ENCODE measurements at places on chromosomes 13 and 19.
A peak's percentile ranks its signal among the peaks of the same experiment; 100 is the strongest.

- DNase-seq: no peak
Observed at GRCh38 chr13:36915896-36916640, 4.0 kb downstream of the SMAD9 start.

DNA sequence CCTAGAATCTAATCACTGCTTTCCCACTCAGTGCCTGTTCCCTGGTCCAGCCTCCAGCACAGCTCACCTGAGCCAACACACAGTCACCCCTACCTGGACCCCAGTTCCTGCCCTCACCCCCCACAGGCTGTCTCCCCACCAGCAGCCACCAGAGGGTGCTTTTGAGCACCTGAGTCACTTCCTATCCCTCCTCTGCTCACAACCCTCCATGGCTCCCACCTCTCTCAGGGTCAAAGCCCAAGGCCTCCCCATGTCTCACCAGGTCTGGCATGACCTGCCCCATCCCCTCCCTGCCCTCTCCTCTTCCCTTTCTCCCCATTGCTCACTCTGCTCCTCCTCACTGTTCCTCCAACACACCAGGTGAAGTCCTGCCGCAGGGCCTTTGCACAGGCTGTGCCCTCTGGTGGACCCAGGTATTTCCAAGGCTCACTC lies 7.1 kb upstream of the DPP9 start:
- no peak for DNase-seq

DNA sequence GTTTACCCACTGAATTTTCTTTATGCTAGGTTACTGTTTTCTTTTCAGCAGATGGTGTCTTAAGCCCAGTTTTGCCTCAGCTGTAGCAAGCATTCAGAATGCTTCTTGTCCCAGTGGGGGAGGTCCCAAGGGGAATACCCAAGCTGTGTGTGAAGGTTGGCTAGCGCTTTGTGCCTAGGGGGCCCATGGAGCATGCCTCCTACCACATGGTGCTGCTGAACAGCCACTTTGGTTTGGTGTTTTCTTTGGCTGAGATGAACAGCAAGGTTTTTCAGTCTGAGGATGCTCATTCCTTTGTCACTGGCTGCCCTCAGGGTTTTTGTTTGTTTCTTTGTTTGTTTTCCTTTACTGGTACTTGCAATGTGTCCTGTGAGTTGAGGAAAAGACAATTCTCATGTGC lies 99.0 kb downstream of the PCDH20 start:
- DNase-seq: no peak

DNA sequence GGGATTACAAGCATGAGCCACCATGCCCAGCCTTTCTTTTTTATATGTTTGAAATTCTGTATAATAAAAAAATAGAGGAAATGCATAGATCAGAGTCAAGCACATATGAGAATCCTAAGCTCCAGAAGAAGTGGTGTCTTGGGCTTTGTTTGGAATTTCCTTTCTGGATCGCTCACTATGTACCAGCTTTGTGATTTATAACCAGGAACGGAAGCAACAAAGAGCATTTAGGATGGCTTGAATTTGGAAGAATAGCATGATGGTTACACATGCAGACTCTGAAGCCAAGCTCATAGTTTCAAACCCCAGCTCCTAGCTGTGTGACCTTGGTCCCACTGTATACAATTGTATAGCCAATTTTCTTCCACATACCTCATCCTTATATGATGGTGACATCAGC lies 28.0 kb upstream of the SLC15A1 start:
- DNase-seq: no peak

DNA sequence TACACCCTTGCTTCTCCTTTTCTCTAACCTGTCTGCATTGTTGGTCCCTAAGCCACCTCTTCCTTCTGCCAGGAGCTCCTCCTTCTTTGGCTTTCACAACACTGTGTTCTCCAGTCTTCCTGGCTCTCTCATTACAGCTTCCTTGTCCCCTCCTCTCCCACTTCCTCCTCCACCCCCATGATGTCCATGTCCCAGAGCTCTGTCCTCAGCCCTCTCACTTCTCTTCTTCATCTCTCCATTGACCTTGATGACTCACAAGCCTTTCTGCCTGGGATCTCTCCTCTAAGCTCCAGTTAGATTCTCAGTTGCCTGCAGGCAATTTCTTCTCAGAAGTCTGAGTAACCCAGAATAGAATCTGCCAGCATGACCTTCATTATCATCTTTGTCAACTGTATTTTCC lies 100.3 kb upstream of the WASF3 start:
- no peak for DNase-seq

- DNase-seq: no peak
Observed at GRCh38 chr19:12801466-12802266, at the start of the genes PRDX2 and THSD8. Gene PRDX2, minus strand, starts transcription at chr19:12801800. Its CDS starts 539 bp downstream, at chr19:12801261. Gene THSD8, plus strand, starts transcription at chr19:12802069. Its CDS starts 3 bp downstream, at chr19:12802072.

GRCh38 chr13:97258801-97259200 lies 36.7 kb downstream of the MBNL2 start:
- DNase-seq: no peak

GRCh38 chr19:1449467-1450442 lies at the start of gene APC2:
Gene APC2, plus strand, starts transcription at chr19:1450121. Its CDS starts 2,881 bp downstream, at chr19:1453002.
- DNase-seq: no peak

GRCh38 chr13:90281709-90282108 lies 1065.8 kb upstream of the MIR17HG start:
- DNase-seq: no peak

- DNase-seq: no peak
Observed at GRCh38 chr19:16013851-16014840, 62.1 kb upstream of the TPM4 start.

DNA sequence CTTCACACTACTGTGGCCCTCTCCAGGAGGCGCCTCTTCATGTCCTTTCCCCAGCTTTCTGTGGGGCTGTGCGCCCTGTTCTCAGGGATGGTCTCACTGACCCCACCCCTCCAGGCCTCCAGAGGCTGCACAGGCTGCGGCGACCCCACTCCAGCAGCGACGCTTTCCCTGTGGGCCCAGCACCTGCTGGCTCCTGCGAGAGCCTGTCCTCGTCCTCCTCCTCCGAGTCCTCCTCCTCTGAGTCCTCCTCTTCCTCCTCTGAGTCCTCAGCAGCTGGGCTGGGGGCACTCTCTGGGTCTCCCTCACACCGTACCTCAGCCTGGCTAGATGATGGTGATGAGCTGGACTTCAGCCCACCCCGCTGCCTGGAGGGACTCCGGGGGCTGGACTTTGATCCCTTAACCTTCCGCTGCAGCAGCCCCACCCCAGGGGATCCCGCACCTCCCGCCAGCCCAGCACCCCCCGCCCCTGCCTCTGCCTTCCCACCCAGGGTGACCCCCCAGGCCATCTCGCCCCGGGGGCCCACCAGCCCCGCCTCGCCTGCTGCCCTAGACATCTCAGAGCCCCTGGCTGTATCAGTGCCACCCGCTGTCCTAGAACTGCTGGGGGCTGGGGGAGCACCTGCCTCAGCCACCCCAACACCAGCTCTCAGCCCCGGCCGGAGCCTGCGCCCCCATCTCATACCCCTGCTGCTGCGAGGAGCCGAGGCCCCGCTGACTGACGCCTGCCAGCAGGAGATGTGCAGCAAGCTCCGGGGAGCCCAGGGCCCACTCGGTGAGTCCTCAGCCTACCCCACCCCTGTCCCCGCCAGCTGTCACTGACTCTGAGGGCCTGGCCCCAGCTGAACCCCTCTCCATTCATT lies 11.2 kb downstream of the ARHGAP33 start:
- no peak for DNase-seq

DNA sequence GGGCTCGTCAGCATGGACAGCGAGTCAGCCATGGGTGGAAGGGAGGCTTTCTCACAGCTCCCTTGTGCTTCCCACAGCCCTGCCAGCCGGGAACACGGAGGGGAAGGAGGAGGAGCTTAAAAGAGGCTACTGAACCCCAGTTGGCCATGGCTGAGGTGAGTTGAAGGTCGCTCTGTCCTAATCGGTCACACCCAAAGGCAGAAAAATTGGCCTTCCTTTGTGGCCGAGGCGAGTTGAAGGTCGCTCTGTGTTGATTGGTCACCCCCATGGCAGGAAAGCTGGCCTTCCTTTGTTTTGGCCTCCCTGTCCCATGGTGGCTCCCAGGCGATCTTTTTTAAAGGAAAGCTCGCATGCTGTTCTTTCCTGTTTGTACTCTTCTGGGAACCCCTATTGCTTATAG lies 5.1 kb downstream of the ZNF473 start:
- DNase-seq: no peak

GRCh38 chr13:89150362-89150761 lies 1479.2 kb downstream of the SLITRK5 start:
- DNase-seq: no peak

DNA sequence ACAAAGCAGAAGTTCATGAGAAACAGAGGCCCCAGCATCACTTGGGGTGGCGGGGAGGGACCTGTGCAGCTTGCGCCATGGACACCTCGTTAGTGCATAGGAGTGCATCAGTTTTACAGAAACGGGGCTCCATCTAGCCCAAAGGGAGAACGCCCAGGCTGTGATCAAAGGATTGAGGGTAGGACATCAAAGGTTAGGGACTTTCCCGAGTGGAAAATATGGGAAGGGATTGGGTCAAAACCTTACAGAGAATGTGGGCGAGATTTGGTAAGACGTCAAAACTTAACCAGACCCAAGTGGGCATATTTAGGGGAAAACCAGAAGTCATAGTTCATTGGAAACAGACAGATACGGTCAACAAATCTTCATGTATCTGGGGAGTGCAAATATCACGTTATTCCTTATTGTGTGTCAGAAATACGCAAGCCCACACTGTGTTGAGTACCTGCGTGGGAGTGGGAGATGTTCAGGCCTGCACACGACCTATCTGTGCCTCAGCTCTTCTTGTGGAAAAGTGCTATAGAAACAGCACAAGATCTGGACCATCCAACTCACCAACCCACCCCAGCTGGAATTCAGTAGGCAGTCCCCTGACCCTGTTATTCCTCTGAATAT lies 9.4 kb upstream of the GRAMD1A start:
- no peak for DNase-seq

DNA sequence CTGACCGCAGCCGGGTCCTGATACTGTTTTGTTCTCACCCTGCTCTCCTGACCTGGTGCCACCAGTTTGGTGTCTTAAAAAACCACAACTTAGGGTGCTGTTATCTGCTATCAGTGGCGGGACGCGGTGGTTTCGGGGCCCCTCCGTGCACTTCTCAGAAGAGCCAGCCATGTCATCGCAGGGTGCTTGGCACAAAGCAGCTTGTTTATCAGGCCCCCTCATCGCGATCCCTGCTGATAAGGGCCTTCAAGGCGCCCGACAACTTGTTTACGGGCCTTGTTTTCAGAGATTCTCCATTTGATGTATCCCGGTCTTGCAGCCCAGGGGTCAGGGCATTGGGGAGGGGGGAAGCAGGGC lies 58.1 kb upstream of the KLF2 start:
- DNase-seq: peak; percentile 55

DNA sequence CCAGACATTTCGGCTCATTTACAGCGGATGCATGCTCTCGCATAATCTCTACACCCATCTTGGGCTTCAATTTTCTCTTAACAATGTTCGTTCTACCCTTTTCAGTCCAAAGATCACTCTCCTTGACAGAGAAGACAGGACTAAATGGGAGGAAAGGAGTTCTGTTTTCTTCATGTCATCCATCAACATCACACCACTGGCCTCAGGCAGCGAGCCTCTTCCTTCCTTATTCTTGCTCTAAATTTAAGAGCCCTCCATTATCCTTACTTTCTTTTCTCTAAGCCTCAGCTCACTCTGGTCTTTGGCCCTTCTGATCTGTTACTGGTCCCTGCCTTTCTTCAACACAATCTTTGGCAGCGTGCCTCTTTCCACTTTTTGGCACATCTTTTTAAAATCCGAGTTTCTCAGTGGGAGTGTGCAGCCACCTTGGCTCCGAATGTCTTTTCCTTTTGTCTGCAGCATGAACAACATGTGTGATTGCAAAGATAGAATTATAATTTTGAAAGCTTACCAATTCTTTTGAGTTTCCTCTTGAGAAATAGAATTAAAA lies 98.7 kb downstream of the FAM216B start:
- no peak for DNase-seq

- DNase-seq: no peak
Observed at GRCh38 chr19:48598996-48599700, 7.4 kb upstream of the SPACA4 start.

DNA sequence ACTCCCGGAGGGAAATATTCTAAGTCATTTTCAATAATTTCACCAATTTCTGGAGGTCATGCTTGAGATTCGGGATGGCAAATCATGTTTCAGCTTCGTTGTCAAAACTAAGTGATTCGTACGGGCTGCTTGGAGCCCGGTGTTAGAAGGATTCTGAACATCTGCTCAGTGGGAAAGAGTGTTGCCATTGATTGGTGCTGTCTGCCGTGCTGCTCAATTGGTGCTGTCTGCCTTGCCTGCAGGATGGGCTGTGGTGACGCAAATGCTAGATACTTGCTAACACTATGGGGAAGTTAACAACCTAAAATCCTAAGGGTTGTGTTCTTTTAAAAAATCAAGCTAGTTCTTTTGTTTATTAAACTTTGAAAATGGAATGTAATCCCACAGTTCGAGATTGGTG lies 17.3 kb upstream of the CACNG8 start:
- no peak for DNase-seq

DNA sequence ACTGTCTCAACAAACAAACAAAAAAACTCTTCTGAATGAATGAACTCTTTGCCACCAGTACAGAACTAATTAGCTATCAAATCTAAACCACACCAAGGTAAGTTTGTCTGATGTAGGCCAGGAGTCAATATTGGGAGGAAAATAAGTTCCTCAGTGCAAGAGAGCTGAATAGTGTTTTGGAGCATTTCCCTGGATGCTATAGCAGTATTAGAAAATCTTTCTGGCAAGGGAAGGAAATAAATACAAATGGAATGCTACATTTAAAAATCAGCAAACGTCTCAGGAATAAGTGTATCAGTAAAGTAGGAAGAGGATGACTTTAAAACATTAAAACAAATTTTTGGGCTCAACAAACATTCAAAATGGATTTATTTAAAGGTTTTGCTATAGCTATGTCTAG lies 81.3 kb upstream of the TMTC4 start:
- DNase-seq: no peak

DNA sequence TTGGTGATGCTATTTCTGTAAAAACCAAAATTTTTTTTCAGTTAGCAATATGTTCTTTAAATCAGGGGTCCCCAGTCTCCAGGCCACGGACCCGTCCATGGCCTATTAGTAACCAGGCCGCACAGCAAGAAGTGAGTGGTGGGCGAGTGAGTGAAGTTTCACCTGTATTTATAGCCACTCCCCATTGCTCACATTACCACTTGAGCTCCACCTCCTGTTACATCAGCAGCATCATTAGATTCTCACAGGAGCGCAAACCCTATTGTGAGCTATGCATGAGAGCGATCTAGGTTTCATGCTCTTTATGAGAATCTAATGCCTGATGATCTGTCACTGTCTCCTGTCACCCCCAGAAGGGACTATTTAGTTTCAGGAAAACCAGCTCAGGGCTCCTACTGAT lies 58.9 kb upstream of the SLC7A1 start:
- DNase-seq: no peak

DNA sequence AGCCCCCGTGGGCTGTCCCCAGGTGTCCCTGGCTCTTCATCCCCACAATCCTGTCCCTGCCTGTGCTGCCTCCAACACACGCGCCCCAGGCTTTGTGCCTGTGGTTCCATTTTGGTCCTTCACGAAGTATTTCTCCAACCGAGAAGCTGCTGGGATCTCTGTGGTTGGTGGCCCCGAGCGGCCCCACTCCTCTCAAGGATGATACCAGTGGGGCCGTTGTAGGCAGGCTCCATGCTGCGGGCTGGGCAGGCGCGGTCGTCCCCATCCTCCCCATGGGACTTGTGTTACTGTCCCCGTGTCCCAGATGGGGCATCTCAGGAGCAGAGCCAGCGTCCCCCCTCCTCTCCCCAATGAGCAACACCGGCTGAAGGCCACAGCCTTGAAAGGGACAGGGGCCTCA lies 3.7 kb upstream of the ZNF554 start:
- no peak for DNase-seq

- DNase-seq: no peak
Observed at GRCh38 chr13:64758521-64759244, 2471.5 kb downstream of the PCDH9 start.

- no peak for DNase-seq
Observed at GRCh38 chr13:66888698-66889097, 341.4 kb downstream of the PCDH9 start.
